Stimulated activated CD4-positive, alpha-beta T cell treated with anti-CD3 and anti-CD28 coated beads, Interleukin-4, amount 100 ng/mL, for 48 hours (primary cell): ENCODE measurements at places on chromosomes 2 and 18.

- no peak for DNase-seq
Measured at GRCh38 chr18:13993730-13994129, 78.4 kb upstream of the MC2R start.

- DNase-seq, result no peak
Measured at GRCh38 chr2:3025984-3026383, 351.6 kb downstream of the EIPR1 start.

DNA sequence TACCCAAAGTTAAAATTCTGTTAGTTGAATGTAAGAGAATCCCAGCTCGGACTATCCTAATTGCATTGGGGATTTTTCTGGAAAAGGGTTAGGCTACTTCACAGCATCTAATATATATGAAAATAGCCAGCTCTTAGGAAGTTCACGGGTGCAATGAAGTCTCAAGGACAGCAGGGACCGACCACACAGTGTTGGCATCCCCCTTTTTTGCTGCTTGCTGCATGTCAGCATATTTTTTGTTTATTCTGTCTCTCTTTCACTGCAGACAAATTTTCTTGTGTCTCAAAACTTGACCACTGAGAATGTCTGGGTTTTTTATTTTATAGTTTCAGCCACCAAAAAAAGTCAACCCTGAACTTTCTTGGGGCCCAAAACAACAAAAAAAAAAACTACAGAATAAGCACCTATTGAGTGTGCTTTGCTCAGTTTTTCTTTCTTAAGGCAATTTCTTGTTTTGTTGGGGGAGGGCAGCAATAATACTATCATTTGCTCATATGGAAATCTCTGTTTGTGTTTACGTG, 535.6 kb downstream of the CNTNAP5 start:
- no peak for DNase-seq

- DNase-seq, result no peak
Measured at GRCh38 chr2:142987044-142987443, 109.6 kb downstream of the KYNU start.

DNA sequence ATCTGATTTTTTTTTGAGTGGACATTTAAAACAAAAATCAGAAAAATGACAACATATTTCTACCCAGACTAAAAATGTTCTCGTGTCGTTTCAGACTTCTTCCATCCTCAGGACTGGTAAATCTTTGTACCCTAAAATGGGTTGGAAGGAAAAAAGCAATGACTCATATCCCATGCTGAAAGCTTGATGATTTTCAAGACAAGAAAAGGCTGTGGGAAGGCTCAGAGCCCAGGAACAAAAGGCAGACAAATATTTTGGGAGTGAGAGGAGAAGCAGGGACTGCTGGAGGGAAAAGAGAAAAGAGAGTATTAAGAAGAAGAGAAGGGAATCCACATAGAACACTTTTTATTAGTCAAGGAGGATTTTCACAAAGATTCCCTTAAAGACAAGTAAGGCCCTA, 77.1 kb upstream of the CTAGE1 start:
- DNase-seq, result no peak

DNA sequence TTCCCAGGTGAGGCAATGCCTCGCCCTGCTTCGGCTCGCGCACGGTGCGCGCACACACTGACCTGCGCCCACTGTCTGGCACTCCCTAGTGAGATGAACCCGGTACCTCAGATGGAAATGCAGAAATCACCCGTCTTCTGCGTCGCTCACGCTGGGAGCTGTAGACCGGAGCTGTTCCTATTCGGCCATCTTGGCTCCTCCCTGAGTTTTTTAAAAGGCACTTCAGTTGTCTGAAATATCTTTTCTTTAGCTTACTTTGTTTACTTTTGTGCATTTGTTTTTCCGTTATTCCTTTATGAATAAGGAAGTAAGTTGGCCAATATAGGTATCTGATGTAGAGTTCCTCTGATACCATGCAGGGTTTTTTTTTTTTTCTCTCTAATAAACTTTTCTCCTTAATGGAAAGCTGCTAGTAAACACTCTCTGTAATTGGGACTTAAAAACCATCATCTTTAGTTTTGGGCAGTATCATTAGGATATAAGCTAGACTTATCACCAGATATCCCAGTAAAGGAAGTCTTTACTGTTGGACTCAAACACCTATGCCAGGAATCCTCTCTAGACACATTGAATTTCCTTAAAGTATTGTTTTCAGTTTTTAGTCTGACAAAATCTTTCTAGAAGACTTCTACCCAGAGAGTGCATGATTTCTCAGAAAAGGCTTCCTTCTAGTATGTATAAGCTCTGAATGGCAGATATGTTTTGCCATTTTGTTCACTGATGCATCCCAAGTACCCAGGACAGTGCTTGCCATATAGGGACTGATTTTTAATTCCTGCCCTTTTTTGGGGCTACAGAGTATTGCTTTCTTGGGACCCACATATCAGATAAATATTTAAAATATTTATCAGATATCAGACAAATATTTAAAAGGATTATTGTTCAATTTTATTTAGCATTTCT, 35.8 kb upstream of the DYSF start:
- DNase-seq, result no peak

- no peak for DNase-seq
Measured at GRCh38 chr2:47112665-47113435, 42.3 kb downstream of the STPG4 start.

- DNase-seq, result no peak
Measured at GRCh38 chr2:20175931-20176330, 49.0 kb downstream of the SDC1 start.

GRCh38 chr2:49222975-49223528, 68.7 kb upstream of the FSHR start:
- no peak for DNase-seq

GRCh38 chr18:58785171-58785805, 79.4 kb upstream of the ZNF532 start:
- no peak for DNase-seq

DNA sequence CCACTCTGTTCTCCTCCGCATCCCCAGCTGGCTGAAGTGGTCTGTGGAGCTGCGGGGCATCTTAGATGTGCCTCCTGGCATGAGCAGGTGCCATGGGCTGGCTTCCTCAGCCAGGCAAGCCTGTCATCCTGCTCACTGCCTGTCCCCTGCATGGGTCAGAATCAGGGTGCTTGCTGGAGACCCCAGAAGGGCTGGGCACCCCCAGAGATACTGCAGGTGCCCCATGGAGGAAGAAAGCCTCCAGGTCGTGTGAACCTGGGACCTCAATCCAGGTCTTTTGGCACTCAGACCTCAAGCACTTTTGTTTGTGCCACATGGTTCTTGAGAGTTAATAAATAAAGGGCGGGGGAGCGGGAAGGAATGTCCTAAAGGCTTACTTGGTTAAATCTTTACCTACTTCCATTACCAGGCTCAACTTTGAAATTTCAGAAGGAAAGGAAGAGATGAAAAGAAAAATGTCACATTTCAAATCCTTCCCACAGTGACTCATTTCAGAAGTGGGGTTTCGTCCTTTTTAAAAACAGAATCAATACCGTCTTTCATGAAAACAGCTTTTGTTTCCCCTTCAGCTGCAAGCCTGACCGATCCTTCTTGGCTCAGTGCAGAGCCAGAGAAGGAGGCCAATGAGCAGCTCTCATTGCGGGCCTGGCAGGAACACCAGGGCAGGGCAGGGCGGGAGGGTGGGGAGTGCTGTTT, 69.9 kb downstream of the RHOB start:
- DNase-seq, result no peak

- no peak for DNase-seq
Measured at GRCh38 chr2:109290887-109291643, 162.1 kb downstream of the SH3RF3 start.

GRCh38 chr2:191947235-191947634, 100.3 kb upstream of the CAVIN2 start:
- no peak for DNase-seq

- no peak for DNase-seq
Measured at GRCh38 chr2:197088694-197089093, 162.2 kb upstream of the PGAP1 start.

GRCh38 chr18:39938676-39939608, 2016.1 kb upstream of the PIK3C3 start:
- DNase-seq, result no peak

GRCh38 chr2:144516981-144517865, 2.7 kb downstream of the ZEB2 start:
- DNase-seq, result no peak

GRCh38 chr18:13137670-13138419, 80.7 kb upstream of the LDLRAD4 start:
- DNase-seq, result peak; percentile 48

GRCh38 chr2:102147935-102148334, 5.4 kb downstream of the IL1R1 start:
- peak; percentile 28 for DNase-seq
